Stimulated activated CD4-positive, alpha-beta T cell treated with anti-CD3 and anti-CD28 coated beads, Interleukin-4, amount 100 ng/mL, for 24 hours (primary cell): ENCODE measurements at places on chromosomes 13 and 19.

DNA sequence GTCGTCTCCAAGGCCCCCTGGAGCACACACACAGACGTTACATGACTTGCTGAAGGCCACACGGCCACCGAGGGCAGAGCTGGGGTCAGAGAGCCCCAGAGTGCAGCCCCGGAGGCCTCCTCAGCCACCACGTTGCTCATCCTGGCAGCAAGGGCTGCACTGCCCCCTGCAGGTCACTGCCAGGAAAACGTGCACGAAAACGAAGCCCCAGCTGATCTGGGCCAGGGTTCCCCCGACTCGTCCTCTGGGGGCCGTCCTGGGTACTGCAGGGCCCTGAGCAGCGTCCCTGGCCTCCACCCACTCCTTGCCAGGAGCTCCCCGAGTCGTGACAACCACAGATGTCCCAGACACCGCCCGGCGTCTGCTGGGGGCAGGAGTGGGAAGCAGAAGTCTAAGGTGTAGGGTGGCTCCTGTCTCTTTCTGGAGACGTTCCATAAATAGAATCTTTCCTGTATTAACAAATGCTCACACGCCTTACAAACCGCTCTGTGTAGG is 3.4 kb downstream of the TPGS1 start:
- DNase-seq: peak; percentile 95

GRCh38 chr19:3028305-3029064 is 595 bp downstream of the TLE2 start:
- DNase-seq: no peak

GRCh38 chr13:20714161-20714560 is 10.7 kb downstream of the IL17D start:
- DNase-seq: no peak

DNA sequence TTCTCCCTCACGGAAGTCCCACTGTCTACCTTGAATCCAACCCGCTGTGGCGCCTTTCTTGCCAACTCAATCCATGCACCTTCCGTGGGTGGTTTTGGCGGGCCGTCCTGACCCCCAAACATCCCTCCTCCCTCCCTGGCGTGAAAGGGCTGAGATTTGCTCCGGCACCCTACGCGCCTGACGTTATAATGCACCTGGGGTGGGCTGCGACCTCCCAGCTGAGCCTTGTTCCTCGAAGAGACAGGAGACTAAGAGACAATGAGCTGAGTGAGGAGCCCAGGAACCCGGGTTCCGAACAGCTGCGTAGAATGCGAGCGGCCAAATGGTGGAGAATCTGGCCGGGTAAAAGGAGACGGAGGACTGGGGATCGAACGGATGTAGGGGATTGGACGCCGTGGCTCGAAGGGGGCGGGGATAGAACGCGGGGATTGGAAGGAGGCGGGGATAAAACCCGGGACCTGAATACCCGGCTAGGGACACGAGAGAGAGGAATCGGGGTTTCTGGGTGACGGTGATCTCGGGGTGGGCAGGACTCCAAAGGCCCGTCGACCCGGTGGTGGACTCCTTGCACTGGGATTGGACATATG is at the start of gene CPT1C:
CPT1C (plus strand) TSS at position 461 of the 587 bp plus-strand sequence. CDS start 1,137 bp downstream, outside the sequence.
- DNase-seq: peak; percentile 67

GRCh38 chr19:464208-464545 is 3.3 kb upstream of the SHC2 start:
- DNase-seq: no peak

GRCh38 chr13:75986818-75987217 is 350.7 kb downstream of the LMO7 start:
- no peak for DNase-seq

- no peak for DNase-seq
Measured at GRCh38 chr13:113474179-113474578, 16.3 kb downstream of the DCUN1D2 start.

- DNase-seq: no peak
Measured at GRCh38 chr13:71118779-71119364, 748.1 kb downstream of the DACH1 start.

GRCh38 chr19:4531562-4532165 is 3.4 kb downstream of the PLIN5 start:
- no peak for DNase-seq

GRCh38 chr13:101157261-101157660 is 259.0 kb downstream of the NALCN start:
- no peak for DNase-seq

GRCh38 chr13:84903391-84903790 is 895.8 kb downstream of the SLITRK6 start:
- DNase-seq: no peak

DNA sequence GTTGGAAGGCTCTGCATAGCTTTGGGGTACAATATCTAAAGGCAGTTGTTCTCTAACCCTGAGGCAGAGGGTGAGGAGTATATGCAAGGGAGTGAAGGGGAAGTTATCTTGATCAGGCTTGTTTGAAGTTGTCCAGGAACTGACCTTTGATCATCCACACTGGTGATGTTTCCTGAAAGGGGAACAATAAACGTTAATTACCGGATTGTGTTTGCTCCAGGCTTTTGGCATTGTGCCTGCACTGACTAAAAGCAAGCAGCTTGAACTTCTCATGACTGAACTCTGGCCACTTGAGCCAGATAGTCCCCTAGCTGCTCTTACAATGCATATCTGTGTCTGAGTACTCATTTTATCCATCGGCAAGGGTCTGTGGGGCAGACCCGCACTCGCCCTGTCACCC is 27.0 kb upstream of the ZNF726 start:
- no peak for DNase-seq

GRCh38 chr13:98821372-98822224 is 69.1 kb upstream of the SLC15A1 start:
- no peak for DNase-seq

GRCh38 chr13:24675806-24676570 is 4.2 kb upstream of the ATP12A start:
- DNase-seq: no peak

DNA sequence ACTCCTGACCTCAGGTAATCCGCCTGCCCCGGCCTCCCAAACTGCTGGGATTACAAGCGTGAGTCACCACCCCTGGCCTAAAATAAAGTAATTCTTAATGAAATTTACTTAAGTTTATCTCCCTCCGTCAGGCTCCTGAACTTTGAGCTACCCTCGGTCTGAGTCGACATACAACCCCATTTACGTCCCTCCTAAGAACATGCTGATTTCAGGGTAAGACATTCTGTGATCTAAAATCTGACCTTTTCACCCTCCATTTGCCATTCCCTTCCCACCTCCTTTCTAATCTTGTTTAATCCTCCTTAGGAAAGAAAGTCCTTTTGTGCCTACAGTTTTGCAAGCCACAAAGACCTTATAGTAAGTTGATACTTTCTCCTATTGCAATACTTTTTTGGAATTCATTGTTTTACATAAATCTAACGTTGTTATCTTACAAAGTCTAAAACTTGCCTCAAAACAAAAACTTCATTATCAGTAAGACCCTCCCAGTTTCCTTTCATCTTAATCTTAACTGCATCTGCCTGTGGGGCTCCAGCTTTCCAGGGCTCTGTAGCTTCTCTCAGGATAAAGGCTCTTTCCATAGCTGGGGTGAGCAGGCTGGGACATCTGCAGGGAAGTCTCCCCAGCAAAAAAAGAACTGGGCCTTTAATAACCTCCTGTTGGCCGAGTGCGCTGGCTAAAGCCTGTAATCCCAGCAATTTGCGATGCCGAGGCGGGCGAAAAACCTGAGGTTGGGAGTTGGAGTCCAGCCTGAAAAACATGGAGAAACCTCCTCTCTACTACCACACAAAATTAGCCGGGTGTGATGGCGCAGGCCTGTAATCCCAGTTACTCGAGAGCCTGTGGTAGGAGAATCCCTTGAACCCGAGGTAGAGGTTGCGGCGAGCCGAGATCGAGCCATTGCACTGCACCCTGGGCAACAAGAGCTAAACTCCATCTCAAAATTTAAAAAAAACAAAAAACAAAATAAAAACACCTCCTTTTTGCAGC is 143.1 kb downstream of the ZNF737 start:
- DNase-seq: no peak

DNA sequence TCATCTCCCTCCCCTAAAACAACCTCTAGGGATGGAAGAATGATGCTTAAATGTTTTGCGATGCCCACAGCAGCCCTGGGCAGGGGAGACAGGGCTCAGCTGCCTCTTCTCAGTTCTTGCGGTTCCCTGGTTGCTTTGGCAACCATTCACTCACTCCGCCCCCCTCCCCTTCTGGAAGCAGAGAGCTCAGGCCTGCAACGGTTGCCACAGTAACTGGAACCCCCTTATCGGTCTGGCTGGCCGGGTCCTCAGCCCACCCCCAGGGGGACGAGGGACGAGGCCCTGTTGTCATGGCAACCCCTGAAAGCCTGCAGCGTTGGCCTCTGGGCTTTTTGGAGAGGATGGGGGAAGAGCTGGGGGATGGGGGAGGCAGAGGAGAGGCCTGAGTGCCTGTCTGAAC is 19.5 kb downstream of the NOVA2 start:
- no peak for DNase-seq

GRCh38 chr13:49419276-49419675 is 24.6 kb downstream of the CAB39L start:
- DNase-seq: no peak

- DNase-seq: no peak
Measured at GRCh38 chr19:47726467-47726866, 13.2 kb downstream of the EHD2 start.

GRCh38 chr13:83780227-83780626 is 102.0 kb downstream of the SLITRK1 start:
- DNase-seq: no peak

DNA sequence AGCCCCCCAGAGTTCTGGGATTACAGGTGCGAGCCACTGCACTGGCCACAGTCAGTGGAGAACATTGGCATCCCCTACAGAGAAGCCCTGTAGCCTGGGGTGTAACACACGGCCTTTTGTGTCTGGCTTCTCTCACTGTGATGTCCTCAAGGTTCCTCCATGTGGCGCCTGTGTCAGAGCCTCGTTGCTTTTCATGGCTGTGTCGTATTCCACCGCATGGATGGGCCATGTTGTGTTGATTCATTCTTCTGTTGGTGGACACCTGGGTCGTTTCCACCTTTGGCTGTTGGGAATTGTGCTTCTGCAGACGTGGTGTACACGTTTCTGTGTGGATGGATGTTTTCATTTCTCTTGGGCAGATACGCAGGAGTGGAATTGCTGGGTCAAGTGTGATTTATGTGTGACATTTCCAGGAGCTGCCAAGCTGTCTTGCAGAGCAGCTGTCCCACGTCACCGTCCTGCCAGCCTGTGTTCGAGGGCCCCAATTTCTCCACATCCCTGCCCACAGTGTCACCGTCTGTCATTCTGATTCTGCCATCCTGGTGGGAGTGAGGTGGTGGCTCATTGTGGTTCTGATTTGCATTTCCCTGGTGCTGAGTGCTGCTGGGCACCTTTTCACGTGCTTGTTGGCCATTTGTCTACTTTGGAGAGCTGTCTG is 59.4 kb downstream of the KDM4B start:
- no peak for DNase-seq

- no peak for DNase-seq
Measured at GRCh38 chr19:2569596-2570465, 93.9 kb downstream of the GADD45B start.

GRCh38 chr19:10895363-10895762 is 24.0 kb downstream of the CARM1 start:
- DNase-seq: no peak

DNA sequence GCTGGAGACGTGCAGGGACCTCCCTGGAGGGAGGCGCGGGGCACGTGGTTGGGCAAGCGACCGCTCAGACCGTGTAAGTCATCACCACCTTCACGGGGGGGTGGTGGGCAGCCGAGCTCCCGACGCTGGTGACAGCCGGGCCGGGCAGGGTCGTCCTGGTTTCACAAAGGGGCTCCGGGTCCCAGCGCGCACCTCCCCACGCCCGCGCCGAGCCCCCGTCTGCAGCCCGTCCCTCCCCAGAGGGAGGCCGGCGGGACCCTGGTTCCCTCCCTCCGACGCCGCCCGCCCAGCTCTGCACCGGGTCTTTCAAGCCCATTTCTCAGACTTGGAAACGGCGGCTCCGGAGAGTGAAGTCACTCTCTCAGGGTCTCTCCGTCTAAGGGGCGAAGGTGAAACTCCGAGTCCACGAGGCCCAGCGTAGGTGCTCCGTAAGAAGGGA is 729 bp upstream of the ARID3A start:
- peak; percentile 75 for DNase-seq

GRCh38 chr19:31519256-31519655 is 170.0 kb upstream of the TSHZ3 start:
- no peak for DNase-seq

DNA sequence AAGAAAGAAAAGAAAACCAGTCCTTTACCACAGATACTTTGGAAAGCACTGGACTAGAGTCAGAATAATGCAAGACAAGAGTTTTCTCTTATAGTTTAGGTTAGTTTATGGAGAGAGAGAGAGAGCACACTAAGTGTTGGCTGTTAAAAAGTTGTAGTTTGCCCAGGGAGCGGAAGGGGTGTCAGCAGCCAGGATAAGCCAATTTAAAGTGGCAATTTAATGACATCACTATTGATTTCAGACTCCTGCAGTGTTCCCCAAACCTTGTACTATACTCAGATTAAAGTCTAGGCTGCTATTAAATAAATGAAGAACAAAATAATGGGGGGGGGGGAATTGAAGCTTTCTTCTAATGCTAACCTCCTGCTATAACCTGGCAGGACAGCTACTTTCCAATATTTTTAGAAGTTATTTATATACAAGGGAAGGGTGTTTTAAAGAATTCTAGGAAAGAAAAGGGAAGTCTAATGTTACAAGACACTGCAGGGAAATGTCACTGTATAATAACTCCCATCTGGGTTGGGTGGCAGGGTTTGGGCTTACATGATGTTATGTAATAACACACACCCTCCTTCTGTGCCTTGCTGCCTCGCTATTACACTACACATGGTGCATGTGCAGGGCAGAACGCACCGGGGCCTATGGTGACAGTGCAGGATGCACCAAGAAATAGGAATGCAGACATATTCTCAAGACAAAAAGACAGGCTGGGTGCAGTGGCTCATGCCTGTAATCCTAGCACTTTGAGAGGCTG is 19.9 kb downstream of the TPT1 start:
- no peak for DNase-seq

DNA sequence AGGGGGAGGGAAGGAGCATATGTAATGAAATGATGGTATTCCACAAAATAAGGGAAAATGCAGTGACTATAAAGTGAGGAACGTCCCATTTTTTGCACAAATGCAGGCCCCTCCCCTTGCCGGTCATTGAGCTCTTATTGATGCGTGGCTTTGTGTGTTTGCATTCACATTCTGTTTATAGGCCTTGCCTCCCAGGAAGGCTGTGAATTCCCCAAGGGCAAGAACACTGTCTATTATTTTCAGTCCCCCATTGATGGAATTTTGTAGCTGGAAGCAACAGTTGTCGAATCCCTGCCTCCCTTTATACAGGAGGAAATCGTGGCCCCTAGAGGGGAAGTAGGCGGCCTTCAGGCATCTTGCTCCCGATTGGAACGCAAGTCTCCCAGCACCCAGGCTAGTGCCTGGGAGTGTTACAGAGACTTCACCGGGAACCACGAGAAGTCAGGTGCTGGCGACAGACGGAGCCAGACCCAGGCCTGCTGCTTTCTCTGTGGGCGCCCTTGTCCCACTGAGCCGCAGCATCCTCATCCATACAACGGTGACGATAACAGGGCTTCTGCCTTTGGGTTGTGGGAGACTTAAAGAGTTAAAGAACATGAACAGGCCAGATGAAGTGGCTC is 6.9 kb downstream of the SBSN start:
- no peak for DNase-seq
